T-helper 17 cell (primary cell): ENCODE measurements at places on chromosomes 6 and 20.

GRCh38 chr20:5195655-5196054, 68.8 kb downstream of the CDS2 start:
- no peak for DNase-seq

- peak; percentile 21 for DNase-seq
These were observed 31.9 kb downstream of the FOXO3 start for GRCh38 chr6:108592371-108593337.

GRCh38 chr6:150547502-150548222, 52.0 kb upstream of the PLEKHG1 start:
- DNase-seq, result no peak

GRCh38 chr6:143023695-143024094, 37.0 kb upstream of the AIG1 start:
- DNase-seq, result no peak

DNA sequence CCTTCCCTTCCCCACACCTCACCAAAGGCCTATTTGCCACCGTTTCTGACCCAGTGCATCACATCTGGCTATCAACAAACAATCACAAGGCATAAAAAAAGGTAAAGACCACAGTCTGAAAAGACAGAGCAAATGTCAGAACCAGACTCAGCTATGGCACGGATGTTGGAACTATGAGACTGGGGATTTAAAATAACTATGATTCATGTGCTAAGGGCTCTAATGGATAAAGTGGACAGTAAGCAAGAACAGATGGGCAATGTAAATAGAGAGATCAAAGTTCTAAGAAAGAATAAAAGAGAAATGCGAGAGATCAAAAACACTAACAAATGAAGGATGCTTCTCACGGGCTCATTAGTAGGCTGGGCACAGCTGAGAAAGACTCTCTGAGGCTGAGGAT, 99.5 kb downstream of the LAMP5 start:
- no peak for DNase-seq

GRCh38 chr6:112408522-112408921, 61.4 kb downstream of the RFPL4B start:
- no peak for DNase-seq

DNA sequence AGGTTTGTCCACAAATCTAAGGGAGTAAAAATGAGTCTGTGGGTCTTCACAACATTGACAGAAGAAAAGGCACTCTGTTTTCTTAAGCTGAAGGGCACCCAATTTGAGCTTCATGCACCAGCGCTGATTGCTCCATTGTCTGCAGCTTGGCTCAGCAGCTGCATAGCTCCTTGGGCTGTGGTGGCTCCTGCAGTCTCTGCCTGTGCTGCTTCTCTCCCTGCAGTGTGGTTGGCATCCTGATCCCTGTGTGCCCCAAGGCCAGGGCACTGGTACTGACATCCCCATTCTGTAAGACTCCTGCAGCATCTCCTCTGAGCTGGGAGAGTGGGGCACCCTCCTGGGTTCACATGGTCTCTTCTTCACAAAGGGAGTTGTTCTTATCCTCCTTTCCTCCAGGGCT, 83.2 kb upstream of the B3GAT2 start:
- no peak for DNase-seq

DNA sequence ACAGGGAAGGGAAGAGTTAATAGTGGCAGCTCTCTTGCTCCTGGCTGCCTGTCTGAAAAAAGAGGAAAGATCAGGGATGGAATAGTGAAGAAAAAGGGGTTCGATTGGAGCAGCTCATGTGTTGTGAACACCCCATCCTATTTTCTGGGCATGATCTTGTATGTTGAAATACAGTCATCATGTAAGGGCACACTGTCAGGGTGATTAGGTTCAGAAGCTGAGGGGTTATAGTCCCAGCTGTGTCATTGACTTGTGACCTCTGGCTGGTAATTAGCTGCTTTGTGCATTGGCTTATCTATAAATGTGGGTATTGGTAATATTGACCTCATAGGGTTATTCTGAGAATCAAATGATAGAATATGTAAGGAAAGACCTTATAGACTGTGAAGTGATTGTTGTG, 30.1 kb downstream of the PHF20 start:
- DNase-seq, result no peak

- no peak for DNase-seq
These were observed 98.8 kb downstream of the SEL1L2 start for GRCh38 chr20:13891575-13891974.

DNA sequence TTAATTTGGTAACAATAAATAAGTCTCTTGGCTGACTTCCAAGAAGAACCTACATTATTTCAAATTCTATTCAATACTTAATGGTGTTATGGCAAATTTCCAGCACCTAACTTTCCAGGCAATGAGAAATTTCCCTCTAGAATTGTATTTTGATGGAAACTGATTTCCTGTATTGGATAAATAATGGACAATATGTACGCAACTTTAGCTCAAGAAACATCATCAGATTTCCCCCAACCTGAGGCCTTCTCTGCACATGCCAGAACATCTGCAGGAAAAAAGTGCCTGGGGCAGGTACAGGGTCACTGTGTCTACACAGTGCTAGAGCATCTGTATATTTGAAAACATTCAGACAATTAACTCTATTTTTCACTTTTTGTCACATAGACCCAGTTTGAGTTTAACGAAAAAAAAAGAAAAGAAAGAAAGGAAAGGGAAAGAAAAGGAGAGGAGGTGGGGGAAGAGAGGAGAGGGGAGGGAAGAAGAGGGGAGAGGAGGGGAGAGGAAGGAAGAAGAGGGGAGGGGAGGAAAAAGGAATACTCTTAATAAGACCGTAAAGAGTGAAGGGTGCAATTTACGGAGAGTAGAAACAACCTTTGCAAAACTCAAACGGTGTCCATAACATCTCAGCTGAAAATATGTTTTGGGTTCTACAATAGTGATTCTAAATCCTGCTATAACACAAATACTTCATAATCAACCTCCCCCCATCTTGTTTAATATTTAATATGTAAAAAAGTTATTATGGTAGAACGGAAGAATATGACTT, 130.0 kb downstream of the TSHZ2 start:
- DNase-seq, result no peak

- no peak for DNase-seq
These were observed 497.1 kb downstream of the CD83 start for GRCh38 chr6:14614631-14615030.

GRCh38 chr6:134317471-134318131, at the start of gene SGK1:
Gene SGK1, minus strand, starts transcription at chr6:134318112. Its CDS starts 652 bp downstream, at chr6:134317460.
- no peak for DNase-seq

DNA sequence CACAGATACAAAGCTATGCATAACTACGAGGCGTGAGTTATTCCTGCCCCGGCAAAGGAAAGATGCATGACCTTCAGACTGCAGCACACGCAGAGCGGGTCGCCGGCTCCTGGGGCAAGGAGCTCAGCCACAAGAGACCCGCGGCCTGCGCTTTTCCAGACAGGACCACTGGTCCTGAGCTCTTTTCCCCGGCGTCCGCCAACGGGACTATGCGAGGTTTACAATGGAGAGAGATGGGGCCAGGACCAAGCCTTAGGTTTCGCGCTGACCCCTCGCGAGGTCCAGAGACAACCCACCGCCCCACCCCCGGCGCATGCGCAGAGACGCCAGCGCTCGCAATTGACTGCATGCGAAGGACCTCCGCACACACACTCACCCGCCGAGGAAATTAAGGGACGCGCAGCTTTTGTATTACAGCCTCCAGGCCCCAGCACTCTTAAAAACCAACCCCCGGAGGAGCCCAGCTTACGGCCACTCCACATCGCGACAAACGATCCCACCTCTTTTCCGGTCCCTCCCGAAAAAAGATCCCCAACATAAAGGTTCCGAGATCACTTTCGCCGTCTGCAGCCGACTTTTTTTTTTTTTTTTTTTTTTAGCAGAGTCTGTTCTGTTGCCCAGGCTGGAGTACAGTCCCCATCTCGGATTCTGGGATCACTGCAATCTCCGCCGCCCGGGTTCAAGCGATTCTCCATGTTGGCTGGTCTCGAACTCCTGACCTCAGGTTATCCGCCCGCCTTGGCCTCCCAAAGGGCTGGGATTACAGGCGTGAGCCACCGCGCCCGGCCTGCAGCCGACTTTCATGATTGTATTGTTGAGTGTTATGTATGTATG, at the start of gene COQ3:
COQ3 (minus strand) TSS at position 498 of the 834 bp plus-strand sequence; CDS start at position 482, 16 bp downstream.
- peak; percentile 49 for DNase-seq

DNA sequence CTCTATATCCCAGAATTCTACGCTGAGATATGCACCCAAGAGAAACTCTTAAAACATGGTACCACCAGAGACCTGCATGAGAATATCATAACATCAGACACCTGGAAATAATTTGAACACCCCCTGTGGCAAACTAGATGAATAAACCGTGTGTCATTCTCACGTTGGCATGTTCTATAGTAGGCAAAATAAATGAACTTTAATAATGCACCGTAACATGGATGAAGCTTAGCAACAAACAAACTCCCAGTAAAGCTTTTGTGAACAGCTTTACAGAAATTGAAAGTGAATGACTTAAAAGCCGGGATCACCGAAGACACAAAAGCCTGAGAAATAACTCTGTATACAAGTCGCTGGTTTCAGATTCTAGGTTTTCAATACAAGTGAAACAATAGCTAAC, 1166.8 kb upstream of the CITED2 start:
- DNase-seq, result no peak

GRCh38 chr6:80250391-80250997, 144.0 kb downstream of the BCKDHB start:
- DNase-seq, result no peak

GRCh38 chr20:42338294-42339201, 720.4 kb upstream of the CHD6 start:
- no peak for DNase-seq

DNA sequence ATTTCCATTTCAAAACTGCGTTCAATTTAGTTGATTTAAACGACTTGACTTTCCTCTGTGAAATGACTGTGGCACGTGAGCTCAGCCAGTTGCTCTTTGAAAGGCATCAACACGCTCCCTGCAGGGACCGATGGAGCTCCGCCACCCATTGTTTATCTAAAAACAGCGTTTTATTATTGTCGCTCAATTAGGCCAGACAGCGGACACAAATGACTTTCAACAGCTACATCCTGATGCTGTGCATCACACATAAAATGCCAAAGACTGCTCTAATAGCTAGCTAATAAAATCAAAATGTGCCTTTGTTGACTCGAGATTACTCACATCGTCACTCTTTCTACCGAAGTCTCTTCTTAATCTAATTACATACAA, 332.5 kb downstream of the CD83 start:
- DNase-seq, result no peak

DNA sequence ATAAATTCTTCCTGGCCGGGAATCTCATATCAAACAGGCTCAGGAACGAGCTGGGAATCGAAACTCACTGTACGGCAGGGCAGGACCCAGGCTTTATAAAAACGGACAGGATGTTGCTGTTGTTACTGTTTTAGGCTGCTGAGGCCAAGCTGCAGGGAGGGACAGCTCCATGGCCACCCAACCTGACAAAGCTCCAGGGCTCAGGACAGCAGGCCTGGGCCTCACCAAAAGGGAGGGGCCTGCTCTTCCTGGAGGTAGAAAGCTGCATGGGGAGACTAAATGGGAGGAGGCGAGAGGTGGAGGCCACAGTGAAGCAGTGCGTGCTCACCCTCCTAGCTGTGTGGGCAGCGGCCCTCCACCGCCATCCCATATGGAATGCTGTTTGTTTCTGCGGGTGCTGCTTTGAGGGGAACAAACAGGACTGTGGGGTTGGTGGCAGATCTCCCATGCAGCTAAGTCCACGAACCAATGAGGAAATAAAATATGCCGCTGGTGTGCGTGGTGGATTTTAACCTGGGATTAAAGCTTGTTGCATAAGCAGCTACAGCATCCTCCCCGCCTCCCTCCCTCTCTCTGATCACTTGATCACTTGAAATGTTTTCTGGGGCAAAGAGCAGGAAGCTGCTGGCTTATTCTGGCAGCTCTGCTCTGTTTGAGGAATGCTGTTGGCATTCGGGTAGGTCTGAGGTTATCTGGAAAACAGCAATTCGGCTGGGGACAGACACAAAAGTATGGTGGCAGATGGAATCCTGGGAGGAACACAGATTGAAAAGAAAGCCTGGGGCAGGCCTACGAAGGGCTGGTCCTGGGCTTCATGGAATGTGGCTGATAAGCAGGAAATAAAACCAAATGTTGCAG, 2.4 kb upstream of the ZMYND8 start:
- no peak for DNase-seq

GRCh38 chr6:145559836-145560235, 175.5 kb downstream of the EPM2A start:
- no peak for DNase-seq

- no peak for DNase-seq
These were observed 135.1 kb downstream of the PLG start for GRCh38 chr6:160837146-160837545.

GRCh38 chr6:117280922-117281321, 15.6 kb downstream of the VGLL2 start:
- DNase-seq, result no peak

- no peak for DNase-seq
These were observed 528.1 kb downstream of the CDH26 start for GRCh38 chr20:60486315-60486714.

DNA sequence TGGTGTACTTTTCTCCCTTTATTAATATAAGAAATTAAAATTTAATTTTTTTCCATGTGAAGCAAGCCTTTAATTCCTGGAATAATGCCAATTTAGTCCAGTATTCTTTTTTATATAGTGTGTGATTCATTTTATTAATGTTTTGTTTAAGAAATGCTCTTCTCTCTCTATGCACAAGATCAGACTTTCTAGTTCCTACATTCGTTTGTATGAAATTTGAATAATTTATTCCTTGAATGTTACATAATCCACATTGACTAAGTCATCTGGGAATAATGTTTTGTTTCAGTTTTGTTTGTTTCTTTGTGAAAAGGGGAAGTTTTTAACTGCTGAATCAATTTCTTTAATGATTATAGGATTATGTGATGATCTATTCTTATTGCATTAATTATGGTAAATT, 181.4 kb upstream of the ID4 start:
- DNase-seq, result no peak

- no peak for DNase-seq
These were observed 14.7 kb upstream of the ZNF831 start for GRCh38 chr20:59148701-59149493.

GRCh38 chr6:26388441-26388840, 5.5 kb downstream of the BTN2A2 start:
- no peak for DNase-seq

GRCh38 chr6:78861509-78861908, 5.8 kb upstream of the IRAK1BP1 start:
- DNase-seq, result no peak

GRCh38 chr6:139367810-139368351, 6.6 kb downstream of the CITED2 start:
- no peak for DNase-seq

DNA sequence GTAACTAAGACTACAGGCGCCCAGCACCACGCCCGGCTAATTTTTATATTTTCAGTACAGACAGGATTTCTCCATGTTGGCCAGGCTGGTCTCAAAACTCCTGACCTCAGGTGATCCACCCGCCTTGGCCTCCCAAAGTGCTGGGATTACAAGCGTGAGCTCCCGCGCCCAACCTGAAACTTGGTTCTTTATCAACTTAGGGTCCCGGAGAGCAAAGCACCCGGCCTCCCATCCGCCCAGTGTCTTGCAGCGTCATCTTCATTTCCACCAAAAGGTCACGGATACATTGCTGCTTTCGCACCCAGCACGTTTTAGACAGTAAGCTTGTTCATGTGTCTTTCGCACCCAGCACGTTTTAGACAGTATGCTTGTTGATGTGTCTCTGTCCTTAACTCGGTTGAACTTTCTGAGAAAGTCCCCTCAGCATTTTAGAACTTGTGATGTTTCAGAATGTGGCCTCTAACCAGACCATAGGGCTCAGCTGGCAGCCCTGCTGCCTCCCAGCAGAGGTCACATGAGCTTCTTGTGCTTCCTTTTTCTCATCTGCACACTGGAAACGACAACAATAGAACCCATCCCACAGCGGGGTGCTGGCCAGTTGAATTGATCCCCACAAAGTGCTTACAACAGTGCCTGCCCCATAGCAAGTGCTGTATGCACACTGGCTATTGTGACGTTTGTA, 48.8 kb downstream of the PRR18 start:
- no peak for DNase-seq

- DNase-seq, result no peak
These were observed 293.5 kb downstream of the ARHGAP18 start for GRCh38 chr6:129416337-129416990.
